Femur (tissue), 1 donor: ENCODE measurements at places on chromosomes 3 and 15.

GRCh38 chr3:71987089-71987735 lies 202.3 kb upstream of the PROK2 start:
- DNase-seq: no peak

GRCh38 chr15:81575436-81576123 lies 201.6 kb upstream of the TMC3 start:
- DNase-seq: peak; percentile 27

DNA sequence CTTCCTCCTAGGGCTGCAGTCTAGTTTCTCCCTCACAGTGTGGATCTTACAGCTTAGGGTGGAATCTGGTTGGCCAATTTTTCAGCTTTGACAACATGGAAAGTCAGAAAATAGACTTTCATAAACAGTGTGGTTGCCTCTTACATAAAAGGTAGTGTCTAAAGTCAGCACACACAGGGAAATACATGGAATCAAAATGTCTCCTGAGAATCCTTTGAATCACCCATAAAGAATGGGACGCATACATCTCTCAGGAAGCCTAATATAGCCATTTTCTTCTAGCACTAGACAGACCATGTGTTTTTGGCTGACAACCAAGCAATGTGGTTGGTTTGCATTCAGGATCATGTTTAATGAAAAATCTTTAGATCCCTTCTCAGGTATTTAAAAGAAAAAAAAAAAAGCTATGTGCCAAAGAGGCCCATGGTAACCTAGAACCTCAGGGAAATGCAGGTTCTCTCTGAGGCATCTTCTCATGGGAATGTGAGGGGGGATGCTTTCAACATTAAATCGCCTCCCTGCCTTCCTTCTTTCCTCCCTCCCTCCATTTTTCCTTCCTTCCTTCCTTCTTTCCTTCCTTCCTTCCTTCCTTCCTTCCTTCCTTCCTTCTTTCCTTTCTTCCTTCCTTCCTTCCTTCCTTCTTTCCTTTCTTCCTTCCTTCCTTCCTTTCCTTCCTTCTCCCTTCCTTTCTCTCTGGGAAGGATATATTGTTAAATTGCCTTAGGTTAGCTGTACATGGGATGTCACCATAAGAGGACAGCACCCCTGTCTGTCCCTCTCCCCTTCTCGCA lies 34.3 kb upstream of the ZBTB38 start:
- no peak for DNase-seq

DNA sequence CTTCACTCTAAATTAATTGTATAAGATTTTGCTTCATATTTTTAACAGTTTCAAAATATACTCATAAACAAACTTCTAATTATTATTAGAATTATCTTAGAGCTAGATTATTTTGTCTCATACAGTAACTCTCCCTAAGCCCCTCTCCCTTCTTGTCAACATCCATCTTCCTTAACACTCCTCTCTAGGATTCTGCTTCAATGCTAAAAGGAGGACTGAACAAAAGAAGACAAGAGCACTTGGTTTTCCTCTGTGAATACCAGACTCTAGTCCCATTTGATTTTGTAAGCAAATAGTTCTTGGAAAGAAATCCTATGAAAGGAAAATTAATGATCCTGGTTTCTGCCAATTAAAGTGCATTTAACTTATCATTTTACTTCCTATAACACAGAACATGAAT lies 91.8 kb downstream of the KCNMB2 start:
- no peak for DNase-seq

GRCh38 chr3:14636496-14637087 lies 15.0 kb upstream of the CCDC174 start:
- DNase-seq: no peak

DNA sequence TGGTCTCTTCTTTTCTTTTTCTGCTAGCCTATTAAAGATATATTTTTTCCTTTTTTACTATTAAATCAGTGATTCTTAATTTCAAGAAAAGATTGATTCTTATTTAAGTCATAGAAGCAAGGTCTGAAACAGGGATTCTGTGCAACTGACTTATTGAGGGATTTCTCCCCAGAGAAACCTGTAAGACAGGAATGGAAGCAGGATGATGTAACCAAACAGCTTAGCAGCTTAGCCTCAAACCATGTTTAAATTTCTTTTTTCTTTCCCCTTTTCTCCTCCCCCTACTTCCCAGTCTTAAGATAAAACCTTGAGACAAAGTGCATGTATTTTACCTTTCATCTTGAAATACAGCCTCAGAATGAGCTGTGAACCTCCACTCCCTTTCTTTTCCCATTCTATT lies 322.8 kb downstream of the NEK10 start:
- DNase-seq: no peak

DNA sequence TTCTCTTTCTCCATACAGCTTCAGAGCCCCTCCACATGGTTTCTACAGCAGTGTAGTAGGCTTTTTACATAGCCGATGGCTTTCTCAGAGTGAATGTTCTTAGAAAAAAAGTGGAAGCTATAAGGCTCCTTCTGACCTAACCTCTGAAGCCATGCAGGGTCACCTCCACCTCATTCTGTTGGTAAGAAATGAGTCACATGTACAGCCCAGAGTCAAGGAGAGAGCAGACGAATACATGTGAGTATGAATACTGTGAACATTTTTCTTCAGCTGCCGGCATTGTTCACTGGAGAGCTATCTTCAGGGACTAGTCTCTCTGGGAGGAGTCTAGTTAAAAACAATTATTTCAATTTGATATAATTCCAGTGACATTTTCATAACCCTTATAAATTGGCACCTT lies 68.2 kb upstream of the THRB start:
- no peak for DNase-seq

- no peak for DNase-seq
Measured at GRCh38 chr3:115381573-115381912, 234.5 kb upstream of the ZBTB20 start.

DNA sequence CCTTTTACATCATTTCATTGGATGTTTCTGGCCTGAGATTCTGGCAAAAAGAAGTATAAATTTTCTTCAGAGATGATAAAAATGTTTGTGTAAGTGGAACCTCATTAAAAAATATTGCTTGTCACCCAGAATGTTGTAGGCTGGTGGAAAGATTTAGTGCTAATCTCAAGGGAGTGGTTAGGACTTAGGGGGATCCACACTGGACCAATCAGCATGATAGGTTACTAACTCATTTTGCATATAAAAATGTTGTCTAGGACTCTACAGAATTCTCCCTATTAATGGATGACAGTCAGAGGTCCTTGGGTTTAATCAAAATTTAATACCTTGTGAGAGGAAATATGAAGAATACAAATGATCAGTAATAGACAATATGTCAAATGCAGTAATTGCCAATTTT lies 108.6 kb upstream of the TNIK start:
- DNase-seq: no peak

DNA sequence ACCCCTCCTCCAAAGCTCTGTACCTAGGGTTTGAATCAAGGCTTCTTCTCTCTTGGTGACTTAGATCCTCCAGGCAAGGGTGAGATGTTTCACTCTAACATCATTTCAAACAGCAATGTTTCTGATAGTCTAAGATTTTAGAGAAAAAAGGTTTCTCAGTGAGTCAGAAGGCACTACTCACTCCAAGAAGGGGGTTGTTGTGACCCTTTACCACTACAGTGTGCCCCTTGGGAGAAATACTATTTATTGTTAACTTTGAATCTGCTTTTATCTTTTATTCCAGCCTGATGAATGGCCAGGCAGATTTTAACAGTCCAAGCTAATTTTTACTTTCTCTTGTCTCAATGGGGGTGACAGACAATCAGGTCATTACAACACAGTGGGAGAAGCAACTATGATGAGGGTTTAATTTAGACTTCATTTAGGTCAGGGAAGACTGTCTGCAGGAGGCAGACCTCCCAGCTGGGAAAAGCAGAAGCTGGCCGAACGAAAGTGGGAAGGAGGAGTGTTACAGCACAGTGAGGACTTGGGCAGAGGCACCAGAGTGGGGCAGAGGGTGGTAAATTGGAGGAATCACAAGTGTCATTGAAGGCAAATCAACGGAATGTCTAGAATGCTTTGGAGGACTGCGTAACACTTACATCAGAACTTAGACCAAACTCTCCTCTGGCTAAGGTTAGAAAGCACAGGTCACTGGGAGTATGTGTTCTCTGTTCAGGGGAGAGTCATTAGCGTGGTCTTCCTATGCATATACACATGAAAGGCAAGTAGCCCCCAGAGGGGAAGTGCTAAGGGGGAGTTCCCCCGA lies 21.2 kb downstream of the ZNF860 start:
- no peak for DNase-seq

GRCh38 chr3:4581920-4582611 lies 88.9 kb downstream of the ITPR1 start:
- DNase-seq: no peak

DNA sequence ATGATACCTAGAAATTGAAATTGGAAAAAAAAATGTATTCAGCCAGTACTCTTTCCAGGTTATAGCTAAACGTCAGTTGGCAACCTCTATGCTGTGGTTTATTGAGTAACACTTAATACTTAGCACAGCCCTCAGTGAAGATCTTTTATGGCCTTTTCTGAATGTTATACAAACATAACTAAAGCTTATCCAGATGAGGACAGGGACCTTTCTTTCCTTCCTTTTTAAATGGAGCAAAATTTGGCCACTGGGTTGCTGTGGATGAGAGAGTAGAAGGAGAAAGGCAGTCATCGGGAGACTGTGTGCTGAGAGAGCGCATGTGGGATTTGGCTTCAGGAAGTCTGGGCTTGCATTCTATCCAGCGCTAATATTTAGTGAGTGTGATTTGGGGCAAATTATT lies 36.1 kb downstream of the IGF1R start:
- peak; percentile 35 for DNase-seq

DNA sequence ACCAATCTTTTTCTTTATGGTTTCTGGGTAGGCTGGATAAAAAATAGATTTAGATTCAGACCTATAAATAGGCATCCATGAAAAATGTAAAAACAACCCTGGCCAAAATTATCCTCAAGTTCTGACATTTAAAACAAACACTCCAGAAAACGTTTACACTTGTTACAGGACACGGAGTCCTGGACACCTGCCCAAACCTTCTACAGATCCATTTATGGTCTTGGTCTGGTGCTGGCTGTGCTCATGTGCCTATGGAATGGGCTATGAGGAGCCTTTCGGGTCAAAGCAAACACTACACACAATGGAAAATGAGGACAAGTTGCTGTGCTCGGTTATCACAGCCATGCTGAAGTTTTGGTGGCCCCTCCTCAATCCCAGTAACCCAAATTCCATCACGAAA lies 108.1 kb downstream of the PDZRN3 start:
- DNase-seq: no peak

DNA sequence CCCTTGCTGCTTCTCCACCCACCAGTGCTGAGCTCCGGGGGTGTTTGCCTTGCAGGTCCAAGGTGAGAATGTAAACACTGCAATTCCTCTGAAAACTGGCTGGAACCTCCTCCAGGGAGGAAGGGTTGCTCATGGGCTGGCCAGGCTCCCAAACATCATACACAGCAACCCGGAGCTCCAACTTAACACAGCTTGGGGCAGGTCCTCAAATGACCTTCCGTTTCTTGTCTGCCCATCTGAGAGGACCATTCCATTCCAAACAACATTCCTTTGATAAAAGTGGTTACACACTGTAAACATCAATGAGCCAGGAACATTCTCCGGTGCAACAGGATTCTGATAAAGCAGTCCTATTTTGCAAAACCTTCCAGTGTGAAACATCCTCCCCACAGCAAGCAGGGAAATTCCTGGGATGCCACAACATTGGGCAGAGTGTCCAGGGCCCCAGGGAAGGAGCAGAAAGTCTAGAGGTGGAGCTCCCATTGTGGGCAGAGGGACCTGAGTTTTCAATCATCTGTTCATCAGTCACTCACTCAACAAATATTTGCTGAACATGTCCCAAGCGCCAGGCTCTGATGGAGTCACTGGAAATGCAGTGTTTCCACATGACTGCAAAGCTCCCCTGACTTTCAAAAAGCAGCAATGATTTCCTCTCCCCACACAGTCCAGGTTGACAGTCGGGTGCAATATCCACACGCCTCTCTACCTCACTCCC lies 7.3 kb upstream of the HEG1 start:
- DNase-seq: no peak

DNA sequence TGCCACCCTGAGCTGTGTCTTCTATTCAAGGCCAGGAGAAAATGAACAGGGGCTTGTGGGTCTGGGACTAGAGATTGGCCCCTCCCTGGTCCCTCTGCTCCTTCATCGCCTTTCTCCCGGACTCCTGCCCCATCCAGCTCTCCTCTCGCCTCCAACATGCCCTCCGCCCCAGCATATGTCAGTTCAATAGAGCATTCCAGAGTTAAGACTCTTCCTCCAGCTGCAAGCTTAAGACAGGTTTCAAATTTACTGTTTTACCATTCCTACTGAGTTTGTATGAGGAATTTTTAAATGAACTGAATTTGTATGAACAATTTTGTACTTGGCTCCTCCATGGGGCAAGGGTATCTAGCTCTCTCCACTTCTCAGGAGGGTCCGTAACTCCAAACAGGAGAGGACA lies 195.6 kb downstream of the TBC1D2B start:
- DNase-seq: no peak

DNA sequence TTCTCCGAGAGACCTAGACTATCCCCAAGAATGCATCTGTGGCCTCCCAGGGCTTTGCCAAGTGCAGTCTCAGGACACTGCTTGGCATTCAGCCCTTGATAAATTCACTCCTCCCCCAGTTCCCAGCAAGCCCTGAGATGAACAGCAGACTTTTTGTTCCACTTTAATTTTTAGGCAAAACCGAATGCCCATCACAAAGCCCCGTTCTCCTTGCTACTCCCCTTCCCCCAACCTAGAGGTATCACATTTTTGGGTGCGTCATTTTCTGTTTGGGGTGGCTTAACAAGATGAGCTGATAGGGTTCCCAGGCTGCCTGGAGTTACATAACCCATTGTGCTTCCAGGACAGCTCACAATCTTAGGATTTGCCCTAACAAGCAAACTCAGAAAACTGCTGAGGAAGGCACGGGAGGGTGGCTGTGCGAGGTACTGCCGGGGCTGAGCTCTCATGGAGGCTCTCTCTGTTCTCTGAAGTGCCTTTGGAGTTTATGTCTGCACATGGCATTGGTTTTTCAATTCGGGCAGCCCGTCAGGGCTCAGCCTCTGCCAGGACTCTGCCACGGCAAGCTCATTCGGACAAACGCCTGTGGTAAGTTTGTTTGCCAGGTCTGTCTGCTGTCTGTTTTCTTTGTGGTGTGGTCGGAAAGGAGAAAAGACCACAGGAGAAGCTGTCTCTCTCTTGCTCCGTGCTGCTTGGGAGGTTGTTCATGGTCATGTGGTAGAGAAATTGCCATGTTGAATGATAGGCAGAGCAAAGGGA lies at the start of gene TRAK1:
Gene TRAK1, plus strand, starts transcription at position 385 of the 759 bp plus-strand sequence. Its CDS starts 113 bp downstream, at position 498.
- peak; percentile 66 for DNase-seq

DNA sequence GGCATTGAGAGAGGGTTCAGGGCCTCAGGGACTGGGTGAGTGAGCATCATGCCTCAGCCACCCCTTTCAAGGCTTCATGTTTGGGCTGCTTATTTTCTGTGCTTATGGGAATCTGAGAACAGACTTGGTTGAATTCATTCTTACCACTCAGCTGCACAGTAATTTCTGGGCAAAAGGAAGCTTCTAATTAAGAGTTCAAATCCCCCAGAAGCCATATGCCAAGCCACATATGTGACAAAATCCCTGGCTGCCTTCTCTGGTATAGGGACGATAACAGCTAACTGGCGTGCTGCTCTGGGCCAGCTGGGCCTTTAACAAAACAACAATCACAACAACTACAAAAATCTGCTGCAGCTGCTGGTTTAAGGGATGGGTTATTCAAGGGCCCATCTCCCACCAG lies 181.0 kb upstream of the ANKRD28 start:
- DNase-seq: no peak

- DNase-seq: no peak
Measured at GRCh38 chr3:27642796-27643195, 79.3 kb downstream of the EOMES start.

- DNase-seq: no peak
Measured at GRCh38 chr3:189142527-189142926, 29.2 kb upstream of the TPRG1 start.
